ENCODE measurements at places on chromosomes 1 and 21.

GRCh38 chr1:213391445-213391844 lies 340.4 kb downstream of the RPS6KC1 start:
- no peak for DNase-seq

GRCh38 chr1:36151134-36151844 lies 2.0 kb upstream of the TRAPPC3 start:
- DNase-seq, result no peak

GRCh38 chr1:225695578-225696337 lies 42.8 kb upstream of the ENAH start:
- no peak for DNase-seq

- no peak for DNase-seq
These were observed 89.6 kb upstream of the CLDN14 start for GRCh38 chr21:36569511-36569910.

DNA sequence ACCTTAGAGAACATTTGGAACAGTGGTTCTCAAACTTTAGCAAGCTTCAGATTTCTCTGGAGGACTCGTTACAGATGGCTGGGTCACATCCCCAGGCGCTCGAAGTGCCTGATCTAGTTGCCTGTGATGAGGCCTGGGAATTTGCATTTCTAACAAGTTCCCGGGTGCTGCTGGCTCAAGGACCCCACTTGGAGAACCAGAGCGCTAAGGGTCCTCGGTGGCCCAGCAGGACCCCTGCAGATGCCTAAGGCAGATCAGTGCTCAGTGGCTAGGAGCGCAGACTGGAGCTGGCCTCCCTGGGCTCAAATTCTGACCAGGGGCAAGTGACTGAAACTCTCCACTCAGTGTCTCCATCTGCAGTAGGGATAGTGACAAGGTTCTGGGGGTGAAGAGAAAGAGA lies 208.2 kb downstream of the DYRK1A start:
- no peak for DNase-seq

GRCh38 chr1:40648200-40648599 lies 17.3 kb downstream of the RIMS3 start:
- no peak for DNase-seq

- no peak for DNase-seq
These were observed 8.7 kb downstream of the ETS2 start for GRCh38 chr21:38814126-38815059.

- DNase-seq, result no peak
These were observed 318.8 kb upstream of the ZRANB2 start for GRCh38 chr1:71399594-71399993.

DNA sequence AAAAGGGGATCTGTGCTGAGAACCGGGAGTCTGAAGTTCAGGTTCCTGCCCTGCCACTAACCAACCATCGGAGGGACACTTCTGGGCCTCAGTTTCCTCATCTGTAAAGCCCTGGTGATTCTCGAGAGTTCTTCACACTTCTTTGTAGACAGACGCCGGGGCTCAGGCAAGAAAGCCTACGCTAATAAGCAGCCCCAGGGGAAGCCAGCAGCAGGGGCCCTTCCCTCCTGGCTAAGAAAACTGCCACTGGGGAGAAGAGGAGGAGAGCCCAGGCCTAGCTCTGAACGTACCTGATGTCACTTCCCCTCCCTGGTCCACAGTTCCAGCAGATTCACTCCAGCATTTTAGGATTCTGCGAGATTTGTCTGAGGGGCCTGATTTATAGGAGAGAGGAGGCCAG lies 76.0 kb downstream of the CAMK2N1 start:
- DNase-seq, result no peak

- DNase-seq, result no peak
These were observed 19.0 kb upstream of the IRF2BP2 start for GRCh38 chr1:234629026-234629425.

DNA sequence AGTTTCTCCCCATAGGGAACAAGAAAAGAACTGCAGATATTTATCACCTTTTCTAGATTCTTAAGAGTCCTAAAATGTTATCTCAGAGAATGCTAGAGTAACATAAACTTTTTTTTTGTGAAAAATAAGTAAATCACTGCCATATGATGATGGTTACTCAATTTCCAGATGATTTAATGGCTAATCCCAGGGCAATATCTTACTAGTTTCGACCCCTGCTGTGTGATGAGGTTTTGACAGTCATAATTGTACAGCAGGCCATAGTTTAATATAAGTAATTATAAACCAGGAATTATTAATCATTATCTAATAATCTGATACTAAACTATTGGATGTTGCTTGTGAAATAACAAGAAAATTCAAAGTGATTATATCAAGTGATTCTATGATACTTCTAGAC lies 210.6 kb downstream of the HLX start:
- DNase-seq, result no peak

- no peak for DNase-seq
These were observed 4.8 kb upstream of the ATP1A1 start for GRCh38 chr1:116368241-116368640.

DNA sequence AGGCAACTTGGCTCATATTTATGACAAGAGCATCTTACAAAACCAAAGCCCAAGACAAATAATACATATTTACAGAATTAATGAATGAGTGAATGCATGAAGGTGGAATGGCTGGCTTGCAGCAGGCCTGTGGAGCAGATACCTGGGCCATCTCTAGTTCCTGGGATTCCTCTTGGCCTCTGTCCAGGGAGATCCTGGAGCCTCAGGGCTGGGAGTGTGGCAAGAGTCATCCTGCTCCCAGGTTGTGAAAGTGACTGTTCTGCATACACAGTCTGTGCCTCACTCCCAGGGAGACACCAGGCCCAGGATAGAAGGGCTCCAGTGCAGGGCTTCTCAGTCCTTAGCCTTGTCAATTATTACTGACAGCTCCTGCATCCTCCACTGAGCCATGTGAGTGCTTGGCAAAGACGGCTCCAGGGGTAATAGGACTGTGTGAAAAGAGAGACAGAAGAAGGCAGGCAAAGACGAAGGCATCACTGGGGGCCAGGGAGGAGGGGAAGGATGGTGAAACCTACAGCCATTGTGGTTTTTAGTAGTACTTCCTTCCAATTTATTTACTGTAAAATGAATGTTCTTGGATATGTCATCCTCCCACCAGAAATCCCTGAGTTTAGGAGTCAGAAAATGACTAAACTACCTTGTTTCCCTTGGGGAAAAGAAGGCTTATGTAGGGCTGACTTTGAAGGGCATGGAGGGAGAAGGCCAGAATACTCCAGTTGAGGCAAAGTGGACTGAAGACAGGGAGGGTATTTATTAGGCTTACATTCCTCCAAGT lies 14.3 kb upstream of the KPRP start:
- DNase-seq, result no peak

DNA sequence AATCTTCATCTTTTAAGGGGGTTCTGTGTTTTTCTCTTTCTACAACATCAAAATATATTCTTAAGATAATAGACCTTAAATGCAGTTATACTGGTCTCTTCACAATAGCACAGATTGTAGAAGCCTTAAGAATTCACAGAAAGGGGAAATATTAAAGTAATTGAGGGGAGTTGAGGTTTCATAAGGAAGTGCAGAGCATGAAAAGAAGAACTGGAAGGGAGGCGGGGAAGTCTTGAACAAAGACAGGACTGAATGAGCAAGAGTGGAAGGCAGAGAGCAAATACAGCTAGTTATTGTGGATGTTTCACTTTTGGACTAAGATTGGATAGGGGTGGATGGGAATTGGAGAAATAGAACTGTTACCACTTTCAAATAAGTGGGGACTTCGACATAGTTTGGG lies 67.7 kb downstream of the PTGER3 start:
- no peak for DNase-seq

- no peak for DNase-seq
These were observed 99.0 kb upstream of the RAB4A start for GRCh38 chr1:229171934-229172333.

DNA sequence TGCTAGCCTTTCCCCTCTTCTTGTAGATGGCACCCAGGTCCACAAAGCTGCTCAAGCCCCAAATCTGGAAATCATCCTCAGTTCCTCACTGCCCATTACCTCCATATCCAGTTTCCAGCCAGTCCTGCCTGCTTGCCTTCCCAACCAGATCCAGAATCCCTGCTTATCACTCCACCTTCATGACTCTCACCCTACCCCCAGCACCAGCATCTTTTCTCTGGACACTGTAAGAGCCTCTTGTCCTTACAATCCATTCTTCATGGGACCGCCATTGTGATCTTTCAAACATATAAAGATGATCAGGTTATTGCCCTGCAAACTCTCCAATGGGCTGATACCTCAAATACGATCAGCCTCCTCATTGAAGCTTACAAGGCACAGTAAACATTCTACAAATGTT lies 23.5 kb upstream of the NPL start:
- no peak for DNase-seq

- DNase-seq, result no peak
These were observed 33.0 kb upstream of the LRIG2 start for GRCh38 chr1:113040041-113040440.

- DNase-seq, result no peak
These were observed 167.8 kb downstream of the PIGK start for GRCh38 chr1:77051425-77051824.

- DNase-seq, result no peak
These were observed 21.3 kb downstream of the PDE4B start for GRCh38 chr1:65813956-65814355.

GRCh38 chr1:204841798-204842197 lies 28.9 kb upstream of the NFASC start:
- DNase-seq, result no peak

- DNase-seq, result peak; percentile 64
These were observed at the start of gene PCNX2 for GRCh38 chr1:233295237-233295974. TSS of gene PCNX2 (minus strand) at chr1:233295725. CDS start at chr1:233295478, 247 bp downstream.

DNA sequence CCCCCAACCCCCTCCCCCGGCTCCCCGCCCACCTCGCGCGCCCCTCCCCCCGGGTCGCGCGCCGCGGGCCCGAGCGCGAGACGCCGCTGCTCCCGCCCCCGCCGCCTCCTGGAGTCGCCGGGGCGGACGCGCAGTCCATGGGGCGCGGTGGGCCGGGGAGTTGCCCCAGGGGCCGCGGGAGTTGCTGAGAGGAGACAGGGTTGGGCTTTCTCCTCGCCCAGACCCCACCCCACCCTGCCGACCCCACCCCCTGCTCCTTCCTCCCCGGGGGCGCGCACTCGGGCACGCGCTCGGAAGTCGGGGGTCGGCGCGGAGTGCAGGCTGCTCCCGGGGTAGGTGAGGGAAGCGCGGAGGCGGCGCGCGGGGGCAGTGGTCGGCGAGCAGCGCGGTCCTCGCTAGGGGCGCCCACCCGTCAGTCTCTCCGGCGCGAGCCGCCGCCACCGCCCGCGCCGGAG lies at the start of gene LAMC1:
LAMC1 (plus strand) TSS at position 275 of the 455 bp plus-strand sequence. CDS start 297 bp downstream, outside the sequence.
- no peak for DNase-seq

GRCh38 chr1:18881642-18882431 lies 20.5 kb downstream of the ALDH4A1 start:
- DNase-seq, result no peak

DNA sequence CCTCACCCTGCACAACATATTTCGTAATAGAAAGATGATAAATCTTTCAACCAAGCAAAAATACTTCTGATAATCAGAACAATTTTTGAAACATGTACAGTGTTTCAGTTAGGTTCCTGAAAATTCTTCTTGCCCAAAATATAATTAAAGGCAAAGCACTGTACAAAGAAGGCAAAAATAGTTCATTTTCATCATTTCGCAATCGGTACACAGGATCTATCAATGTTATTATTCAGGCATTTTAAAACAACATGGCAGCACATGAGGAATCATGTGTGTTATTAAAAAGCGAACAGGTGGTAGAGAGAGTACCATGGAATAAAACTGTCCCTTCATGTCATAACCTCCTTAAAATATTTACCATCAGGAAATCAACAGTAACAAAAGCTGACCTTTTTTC lies 356.9 kb downstream of the DPYD start:
- no peak for DNase-seq

DNA sequence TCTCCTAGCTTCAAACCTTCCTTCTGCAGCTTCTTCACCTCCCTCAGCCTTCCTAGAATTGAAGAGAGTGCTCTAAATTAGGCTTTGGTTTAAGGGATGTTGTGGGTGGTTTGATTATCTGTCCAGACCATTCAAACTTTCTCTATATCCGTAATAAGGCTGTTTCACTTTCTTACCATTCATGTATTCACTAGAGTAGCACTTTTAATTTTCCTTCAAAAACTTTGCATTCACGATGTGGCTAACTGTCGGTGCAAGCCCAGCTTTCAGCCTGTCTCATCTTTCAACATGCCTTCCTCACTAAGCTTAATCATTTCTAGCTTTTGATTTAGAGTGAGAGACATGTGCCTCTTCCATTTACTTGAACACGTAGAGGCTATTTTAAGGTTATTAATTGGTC lies 26.2 kb upstream of the DESI2 start:
- DNase-seq, result no peak

GRCh38 chr1:178847396-178847849 lies 23.5 kb downstream of the ANGPTL1 start:
- no peak for DNase-seq

- no peak for DNase-seq
These were observed 155.4 kb upstream of the KCND3 start for GRCh38 chr1:112144733-112145426.

DNA sequence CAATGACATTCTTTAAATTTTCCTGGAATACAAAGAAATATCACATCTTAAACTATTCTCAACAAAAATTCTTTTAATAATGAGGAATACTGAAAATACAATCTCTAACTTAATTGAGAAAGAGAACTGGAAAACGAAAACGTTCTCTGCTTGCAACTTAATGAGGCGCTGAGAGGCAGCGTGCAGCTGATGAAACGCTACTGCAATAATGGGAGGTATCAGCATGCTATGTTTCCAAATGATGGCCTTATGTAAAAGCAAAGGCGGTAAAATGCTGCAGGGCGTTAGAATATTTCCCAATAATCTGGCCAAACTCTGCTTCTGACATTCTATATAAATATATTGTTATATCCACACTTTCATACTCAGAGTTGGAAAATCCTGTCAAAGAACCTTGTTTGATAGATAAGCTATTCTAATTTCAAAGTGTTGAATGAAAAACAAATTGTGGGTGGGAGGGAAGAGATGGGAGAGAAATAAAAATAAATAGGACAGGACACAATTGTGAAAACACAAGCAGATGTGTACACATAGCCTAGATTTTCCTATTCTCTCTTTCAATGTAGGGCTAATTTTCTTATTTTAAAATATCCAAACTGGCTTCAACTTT lies 70.9 kb downstream of the APP start:
- DNase-seq, result no peak

- DNase-seq, result no peak
These were observed 515.9 kb downstream of the PLPP3 start for GRCh38 chr1:56063461-56063860.

DNA sequence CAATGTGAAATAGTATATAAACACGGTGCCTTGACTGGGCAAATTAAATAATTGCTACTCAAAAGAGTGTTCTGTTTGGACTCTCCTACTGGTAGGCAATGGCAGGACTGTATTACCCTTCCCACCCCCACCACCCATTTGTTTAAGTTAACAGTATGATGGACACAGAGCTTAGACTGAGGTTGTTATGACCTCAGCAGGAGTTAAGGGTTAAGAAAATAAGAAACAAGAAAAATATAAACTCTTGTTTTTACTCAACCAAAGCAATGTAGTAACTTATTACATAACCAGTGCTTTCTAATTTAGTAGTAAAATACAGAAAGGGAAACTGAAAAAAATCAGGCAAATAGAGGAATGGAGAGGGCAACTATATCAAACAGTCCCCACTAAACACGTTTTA lies 19.9 kb upstream of the SERPINC1 start:
- no peak for DNase-seq
